Posterior vena cava (tissue), 2 donors: ENCODE measurements at places on chromosomes 7 and 10. TPM values are rescaled to one million over a fixed set of nuclear protein-coding genes. Genes with fewer than 3 reads are reported as not detected.

GPRIN2 gene
- total RNA-seq = not detected

GDF2 gene
- not detected for total RNA-seq

CDH23 gene
- total RNA-seq = 43.0 TPM

CUEDC2 gene
- total RNA-seq = 35.7 TPM

AQP1 gene
- 422 TPM for total RNA-seq

NOS3 gene
- 27.9 TPM for total RNA-seq

CHN2 gene
- total RNA-seq = 11.6 TPM

UPK3BL2 gene
- 13.7 TPM for total RNA-seq

CCDC3 gene
- 189 TPM for total RNA-seq

IMMP2L gene
- 20.5 TPM for total RNA-seq

TMEM72 gene
- total RNA-seq = not detected

- no peak for DNase-seq
Measured at GRCh38 chr10:34364253-34365037, 450.7 kb downstream of the PARD3 start.

GRCh38 chr10:131088619-131089018 lies 222.9 kb downstream of the TCERG1L start:
- DNase-seq = peak; percentile 63

DNA sequence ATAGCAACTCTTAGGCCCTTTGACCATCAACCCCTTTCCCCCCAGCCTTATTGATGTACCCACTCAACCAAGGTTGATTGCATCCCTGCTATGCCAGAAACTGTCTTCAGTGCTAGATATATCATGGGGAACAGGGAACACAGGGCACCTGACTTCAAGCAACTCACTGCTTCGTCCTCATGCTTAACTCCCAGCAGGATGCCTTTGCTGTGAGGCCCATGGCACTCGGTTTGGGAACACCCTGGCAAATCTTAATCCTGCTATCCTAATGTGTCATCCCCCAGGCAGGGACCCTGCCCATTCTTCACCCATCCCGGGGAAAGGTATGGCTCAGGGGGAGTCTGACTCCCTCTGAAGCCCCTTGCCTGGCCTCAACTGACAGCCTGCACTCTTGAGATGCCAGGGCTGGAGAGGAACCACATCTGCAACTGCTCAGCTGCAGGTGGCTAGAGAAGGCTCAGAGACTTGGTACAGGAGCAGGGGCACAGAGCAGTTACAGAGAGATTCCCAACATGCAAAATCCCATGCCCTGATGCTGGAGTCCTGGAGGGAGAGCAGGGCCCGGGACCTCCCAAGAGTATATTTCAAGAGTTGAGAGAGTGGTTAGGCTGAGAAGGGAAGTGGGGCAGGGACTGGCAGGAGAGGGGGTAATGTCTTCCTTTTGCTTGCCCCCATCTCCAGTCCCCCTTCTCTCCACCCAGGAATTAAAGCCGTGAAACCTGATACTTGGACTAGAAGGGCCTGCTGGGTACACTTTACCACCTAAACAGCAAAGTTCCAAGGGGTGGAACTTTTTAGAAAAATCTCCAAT lies 2.4 kb upstream of the UNC5B start:
- peak; percentile 45 for DNase-seq

DNA sequence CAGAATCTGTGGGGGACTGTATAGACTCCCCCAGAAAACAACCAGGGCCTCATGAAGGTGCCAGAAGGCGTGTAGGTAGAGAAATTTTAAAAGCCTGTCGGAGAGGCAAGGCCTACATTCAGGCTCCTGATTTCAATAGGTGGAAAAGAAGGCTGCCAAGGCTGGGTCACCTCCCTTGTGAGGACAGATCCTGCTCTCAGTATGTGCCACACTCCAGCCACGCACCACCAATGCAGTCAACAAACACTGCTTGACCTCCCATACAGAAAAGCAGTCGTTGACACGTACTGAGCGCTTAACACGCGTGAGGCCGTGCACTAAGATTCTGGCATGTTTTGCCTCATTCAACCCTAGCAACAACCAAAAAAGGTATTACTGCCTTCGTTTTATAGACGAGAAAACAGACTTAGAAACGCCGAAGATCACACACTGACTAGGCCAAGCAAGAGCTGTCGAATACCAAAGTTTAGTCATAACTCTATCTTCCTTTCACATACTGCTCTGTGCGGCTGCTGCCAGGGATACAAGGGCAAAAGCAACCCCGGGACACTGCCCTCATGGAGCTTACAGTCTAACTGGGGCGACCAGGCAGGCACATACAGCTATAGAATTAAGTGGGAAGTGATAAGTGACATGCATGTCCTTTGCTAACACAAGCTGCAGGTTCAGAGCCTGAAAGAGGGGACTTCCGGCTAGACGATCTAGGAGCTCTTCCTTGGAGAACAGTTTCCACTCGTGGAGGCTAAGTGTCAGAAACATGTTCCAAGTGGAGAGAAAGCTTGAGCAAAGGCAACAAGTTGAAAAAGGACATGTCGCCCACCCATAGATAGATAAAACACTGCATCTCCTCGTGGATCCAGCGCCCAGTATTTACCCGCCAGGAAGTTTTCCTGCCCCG lies 797 bp upstream of the NKX2-3 start:
- DNase-seq = peak; percentile 26

GRCh38 chr7:23058408-23059096 lies 44.6 kb upstream of the HYCC1 start:
- no peak for DNase-seq

- DNase-seq = no peak
Measured at GRCh38 chr10:104054430-104054829, 31.2 kb downstream of the COL17A1 start.

- peak; percentile 91 for DNase-seq
Measured at GRCh38 chr7:2478399-2478785, 2.2 kb upstream of the GRIFIN start.

GRCh38 chr7:151025924-151026671 lies 1.8 kb upstream of the ATG9B start:
- DNase-seq = no peak

DNA sequence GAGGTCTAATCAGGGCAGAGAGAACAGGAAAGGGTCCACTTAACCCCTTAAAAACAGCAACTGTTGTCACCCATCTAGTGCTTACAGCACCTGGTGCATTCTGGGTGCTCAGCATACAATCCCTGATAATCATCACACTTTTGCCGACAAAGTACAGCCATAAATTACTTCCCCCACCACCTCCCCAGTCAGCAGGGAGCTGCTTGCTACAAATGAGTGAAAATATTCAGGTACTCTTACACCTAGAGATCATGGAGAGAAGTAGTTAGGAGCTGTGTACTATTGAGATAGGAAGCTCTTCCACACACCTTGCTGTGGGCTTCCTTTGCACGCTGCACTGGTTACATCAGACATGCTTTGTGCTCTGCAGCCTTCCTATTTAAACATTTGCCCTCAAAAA lies 723.5 kb upstream of the GALNT17 start:
- DNase-seq = no peak

- DNase-seq = peak; percentile 9
Measured at GRCh38 chr10:1523221-1523620, 214.1 kb downstream of the ADARB2 start.

GRCh38 chr10:12417331-12417730 lies 68.0 kb downstream of the CAMK1D start:
- peak; percentile 57 for DNase-seq

GRCh38 chr10:93678386-93678785 lies 24.0 kb downstream of the FRA10AC1 start:
- no peak for DNase-seq

DNA sequence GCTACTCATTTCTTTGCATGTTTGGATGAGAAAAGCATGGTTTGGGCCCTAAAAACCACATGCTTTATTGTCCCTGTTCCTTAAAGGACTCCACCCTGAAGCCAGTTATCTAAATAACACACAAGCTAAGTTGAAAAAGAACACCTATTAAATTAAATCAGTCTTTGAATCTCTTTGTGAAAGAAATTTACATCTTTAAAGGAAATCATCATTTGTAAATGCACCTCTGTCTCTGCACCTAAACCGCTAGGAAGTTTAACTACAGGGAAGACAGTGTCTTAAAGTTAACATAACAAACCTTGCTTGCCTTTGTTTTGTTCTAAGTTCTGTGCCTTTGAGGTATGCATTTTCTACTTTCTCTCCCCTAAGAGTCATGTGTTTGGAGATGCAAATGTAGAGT lies 52.6 kb downstream of the HTR7 start:
- no peak for DNase-seq

GRCh38 chr7:23680414-23681405 lies 711 bp downstream of the FAM221A start:
- peak; percentile 83 for DNase-seq

DNA sequence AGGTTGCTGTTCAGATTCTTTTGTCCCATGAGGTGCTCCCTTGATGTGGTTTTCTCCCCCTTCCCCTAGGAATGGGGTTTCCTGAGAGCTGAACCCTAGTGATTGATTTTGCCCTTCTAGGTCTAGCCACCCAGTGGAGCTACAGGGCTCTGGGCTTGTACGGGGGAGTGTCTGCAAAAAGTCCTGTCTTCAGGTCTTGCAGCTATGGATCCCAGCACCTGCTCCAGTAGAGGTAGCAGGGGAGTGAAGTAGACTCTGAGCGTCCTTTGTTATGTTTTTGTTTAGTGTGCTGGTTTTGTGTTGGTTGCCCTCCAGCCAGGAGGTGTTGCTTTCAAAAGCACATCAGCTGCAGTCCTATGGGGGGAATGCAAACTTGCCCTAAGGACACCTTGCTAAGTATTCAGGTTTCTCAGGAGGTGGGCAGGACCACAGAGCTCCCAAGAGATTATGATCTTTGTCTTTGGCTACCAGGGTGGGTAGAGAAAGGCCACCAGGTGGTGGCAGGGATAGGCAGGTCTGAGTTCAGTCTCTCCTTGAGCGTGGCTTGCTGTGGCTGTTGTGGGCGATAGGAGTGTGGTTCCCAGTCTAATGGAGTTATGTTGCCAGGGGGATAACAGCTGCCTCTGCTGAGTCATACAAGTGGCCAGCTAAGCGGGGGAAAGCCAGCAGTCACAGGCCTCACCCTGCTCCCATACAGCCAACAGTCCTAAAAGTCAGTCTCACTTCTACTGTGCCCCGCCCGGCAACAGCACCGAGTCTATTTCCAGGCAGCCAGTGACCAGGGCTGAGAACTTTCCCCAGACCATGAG lies 92.4 kb upstream of the JCAD start:
- peak; percentile 95 for DNase-seq
